ENCODE measurements at places on chromosomes 1 and 21.

GRCh38 chr1:108200687-108201051 lies 526 bp upstream of the SLC25A24 start:
- DNase-seq, result no peak

DNA sequence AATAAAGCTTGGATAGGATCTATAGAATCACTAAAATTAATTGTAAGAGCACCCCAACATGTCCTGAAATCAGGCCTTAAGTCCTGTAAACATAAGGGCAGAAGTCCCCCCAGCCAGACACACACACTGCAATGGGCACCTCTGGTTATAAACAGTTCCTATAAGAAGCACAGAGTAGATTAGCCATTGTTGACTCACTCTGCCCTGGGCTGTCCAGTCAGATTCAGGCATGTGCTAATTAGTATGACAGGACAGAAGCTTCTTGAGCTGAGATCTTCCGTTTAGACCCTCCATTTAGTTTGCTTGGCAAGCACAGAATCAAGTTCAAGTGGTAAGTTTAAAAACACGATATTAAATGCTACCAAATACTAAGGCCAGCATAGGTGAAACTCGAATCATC lies 11.8 kb upstream of the DENND1B start:
- DNase-seq, result no peak

- DNase-seq, result no peak
These were observed 13.0 kb upstream of the ST6GALNAC5 start for GRCh38 chr1:76854255-76854654.

- peak; percentile 88 for DNase-seq
These were observed 689 bp downstream of the NASP start for GRCh38 chr1:45584351-45585109.

DNA sequence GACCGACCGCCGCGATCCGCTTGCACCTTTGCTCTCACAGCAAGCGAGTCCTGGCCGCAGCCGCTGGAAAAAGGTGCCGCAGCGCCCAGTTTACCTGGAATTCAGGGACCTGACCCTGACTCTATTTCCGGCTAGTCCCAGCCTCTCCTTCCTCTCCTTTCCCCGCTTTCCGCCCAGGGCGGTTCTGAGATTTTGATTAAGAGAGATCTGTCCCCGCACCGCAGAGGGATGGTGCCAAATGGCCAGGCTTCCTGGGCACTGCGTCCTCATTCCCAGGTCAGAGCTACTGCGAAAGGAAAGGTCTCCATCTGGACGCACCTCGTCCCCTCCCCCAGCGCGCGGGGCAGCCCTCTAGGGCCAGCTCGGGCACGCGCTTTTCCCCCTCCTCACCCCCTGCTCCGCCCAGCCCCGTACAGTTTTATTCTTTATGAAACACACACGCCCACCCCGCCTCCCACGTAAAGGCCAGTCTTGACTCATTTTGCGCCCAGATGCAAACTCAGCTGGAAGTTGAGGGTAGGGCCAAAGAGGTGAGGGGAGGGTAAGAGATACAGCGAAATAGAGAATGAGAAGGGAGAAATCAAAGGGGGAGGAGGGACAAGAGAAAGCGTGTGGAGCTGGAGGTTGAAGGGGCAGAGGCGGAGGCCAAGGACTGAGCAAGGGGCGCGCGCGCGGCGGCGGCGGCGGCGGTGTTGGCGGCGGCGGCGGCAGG lies 411.8 kb upstream of the ESRRG start:
- no peak for DNase-seq

DNA sequence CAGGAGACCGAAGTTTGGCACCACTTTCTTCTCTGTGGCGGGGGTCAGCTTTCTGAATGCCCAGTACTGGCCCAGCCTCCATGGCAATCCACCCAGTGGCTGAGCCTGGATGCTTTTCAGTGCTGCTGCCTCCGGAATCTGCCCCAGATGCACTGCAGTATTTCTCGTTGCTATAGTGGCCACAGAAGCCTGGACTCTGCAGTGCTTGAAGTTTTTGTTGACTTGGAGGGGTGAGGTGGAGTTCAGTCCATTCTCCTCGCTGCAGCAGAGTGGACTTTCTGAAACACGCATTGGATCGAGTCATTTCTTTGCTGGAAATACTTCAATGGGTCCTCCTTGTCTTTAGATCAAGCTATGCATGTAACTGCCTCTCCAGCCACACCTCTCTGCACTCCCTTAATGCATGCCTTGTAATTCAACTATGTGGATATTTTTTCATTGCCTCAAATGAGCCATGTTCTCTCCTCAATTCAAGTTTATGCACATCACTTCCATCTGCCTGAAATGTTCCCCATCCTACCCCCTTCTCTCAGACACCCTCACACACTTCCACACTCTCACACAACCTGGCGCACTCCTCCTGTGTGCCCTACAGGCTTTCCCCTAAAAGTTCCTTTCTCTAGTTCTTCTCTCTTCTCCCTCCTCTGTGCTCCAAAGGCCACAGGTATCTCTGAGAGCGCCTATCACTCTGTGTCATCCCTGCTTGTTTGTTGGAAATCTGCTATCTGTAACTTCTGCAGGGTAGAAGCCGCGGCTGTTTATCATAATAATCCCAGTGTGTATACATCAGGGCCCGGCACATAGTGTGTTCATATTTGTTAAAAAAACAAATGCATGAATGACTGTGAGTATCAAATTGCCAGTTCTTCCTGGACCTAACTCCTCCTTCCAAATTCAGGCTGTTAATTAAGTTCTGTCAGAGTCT lies 16.5 kb downstream of the ADAM30 start:
- no peak for DNase-seq

DNA sequence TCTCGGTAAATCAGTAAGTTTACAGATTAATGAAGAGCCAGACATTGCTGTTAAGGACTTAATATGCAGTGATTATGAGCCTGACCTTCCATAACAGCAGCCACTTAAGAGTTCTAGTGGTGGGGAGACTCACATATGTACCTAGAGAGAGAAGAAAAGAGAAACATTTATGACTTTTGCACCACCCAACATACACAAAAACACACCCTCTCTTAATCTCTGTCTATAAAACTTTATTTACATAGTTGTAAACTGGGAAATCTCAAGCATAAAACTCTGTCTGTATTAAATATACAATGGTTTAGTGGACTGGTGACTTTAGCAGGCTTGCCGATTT lies 347.4 kb upstream of the ADGRL2 start:
- DNase-seq, result no peak

DNA sequence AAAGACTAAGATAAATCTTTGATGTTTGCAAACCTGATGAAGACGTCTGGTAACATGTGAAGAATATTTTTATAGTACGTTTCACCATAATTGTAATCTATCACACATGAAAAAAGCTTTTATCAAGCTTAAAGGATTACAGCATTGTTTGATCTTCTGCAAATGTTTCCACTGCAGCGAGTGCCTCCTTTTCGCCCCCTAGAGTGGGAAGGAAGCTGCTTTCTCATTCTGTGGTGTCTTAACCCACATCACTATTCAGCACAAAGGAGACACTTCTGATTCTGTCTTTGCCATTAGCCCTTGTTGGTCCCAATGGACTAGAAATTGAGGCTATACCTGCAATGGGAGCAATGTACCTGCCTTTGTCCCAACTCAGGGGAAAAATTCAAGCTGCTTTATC lies 46.0 kb upstream of the IL12RB2 start:
- peak; percentile 11 for DNase-seq

DNA sequence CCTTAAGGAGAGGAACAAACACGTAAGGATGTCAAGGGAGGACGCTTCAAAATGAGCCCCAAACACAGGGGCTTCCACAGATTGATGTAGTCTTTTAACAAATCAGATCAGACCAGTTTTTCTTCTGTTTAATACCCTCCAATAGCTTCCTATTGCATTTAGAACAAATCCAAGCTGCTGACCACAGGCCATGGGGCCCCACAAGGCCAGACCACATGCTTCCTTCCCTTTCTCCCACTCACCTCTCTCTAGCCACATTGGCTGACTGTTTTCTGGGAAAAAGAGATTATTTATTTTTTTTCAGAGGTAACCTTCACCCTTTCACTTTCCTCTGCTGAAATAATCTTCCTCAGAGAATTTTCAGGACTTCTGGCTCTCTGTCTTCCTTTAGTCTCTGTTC lies 380.6 kb downstream of the SIPA1L2 start:
- no peak for DNase-seq

DNA sequence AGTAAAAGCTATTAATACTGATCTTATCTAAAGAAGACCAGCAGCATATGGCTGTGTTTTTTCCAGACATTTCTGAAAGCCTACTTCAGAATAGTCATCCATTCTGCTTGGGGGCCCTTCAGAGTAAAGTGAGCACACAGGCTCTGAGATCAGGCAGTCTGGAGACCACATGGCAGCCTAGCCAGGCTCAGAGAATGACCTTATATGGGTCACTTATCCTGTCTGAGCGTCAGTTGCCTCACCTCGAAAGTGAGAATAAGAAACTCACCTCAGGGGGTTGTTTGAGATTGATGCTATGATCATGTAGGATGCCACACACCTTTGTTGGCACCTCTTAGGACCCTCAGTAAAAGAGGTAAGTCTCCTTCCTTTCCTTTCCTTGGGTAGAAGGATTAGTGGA lies 270.4 kb downstream of the GRIK1 start:
- no peak for DNase-seq

DNA sequence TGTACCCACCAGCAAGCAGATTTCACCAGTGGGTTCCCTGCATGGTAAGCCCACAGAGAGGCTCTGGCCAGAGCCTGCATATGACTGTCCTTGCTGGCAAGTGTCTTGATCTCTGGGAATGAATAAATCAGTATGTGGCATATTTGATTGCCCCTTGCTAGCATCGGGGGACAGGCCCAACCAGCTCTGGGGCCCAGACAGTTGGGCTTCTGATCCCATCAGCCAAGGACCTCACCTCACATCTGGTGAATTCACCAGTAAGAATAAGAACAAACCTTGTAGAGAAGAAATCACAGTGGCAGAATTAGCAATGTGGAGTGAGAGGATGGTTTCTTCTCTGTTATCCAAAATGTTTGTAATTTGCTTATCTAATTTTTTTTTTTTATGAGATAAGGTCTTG lies 15.9 kb downstream of the SLC1A7 start:
- no peak for DNase-seq

- no peak for DNase-seq
These were observed 55.9 kb downstream of the C1orf87 start for GRCh38 chr1:60017508-60018205.

GRCh38 chr1:27961646-27962221 lies 2.0 kb downstream of the XKR8 start:
- no peak for DNase-seq

- no peak for DNase-seq
These were observed 1.7 kb downstream of the PRRX1 start for GRCh38 chr1:170665629-170666028.

DNA sequence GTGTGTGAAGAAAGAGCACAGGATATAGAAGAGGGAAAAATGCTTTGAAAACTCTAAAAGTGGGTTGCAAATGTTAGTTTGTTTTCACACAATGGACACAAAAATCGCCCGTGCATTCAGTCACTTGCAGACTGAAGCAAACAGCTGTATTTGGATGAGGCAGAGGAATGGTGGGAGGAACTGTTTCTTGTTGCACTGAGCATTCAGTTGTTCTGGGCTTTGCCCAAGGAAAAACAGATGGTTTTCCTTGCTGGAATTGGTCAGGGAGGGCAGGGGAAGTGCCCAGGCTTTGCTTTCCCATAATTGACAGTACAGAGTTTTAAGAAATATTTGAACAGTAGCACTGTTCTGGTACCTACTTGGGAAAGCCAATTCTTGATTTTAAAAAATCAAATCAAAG lies 19.5 kb upstream of the WARS2 start:
- DNase-seq, result no peak

Data from effector CD8-positive, alpha-beta T cell (primary cell).